ENCODE measurements at places on chromosomes 5 and 9. TPM values are rescaled to one million over a fixed set of nuclear protein-coding genes. Genes with fewer than 3 reads are reported as not detected.

HRH2 gene
- total RNA-seq = 13.4 TPM

GRCh38 chr9:32968101-32969011, 33.1 kb downstream of the APTX start:
- H3K4me3 ChIP-seq = no peak overlapping the region
- H3K27ac ChIP-seq = no peak overlapping the region
- no peaks in the 10 kb centered on the region for H3K27me3 ChIP-seq

- H3K27ac ChIP-seq = no peak overlapping the region
- no peaks in the 10 kb centered on the region for H3K36me3 ChIP-seq
- H3K4me1 ChIP-seq = peaks cover 17% of the 10 kb centered on the region
These were observed 93.0 kb downstream of the YTHDC2 start for GRCh38 chr5:113606298-113607134.

- peaks cover 29% of the 10 kb centered on the region for H3K27me3 ChIP-seq
- DNase-seq = no peak
- H3K4me3 ChIP-seq = no peak overlapping the region
- H3K36me3 ChIP-seq = no peaks in the 10 kb centered on the region
- H3K4me1 ChIP-seq = peaks cover 20% of the 10 kb centered on the region
These were observed 3.8 kb upstream of the GGTA1 start for GRCh38 chr9:121503444-121503843.

- peaks cover 65% of the 10 kb centered on the region for H3K36me3 ChIP-seq
- no peaks in the 10 kb centered on the region for H3K27me3 ChIP-seq
- no peak overlapping the region for H3K27ac ChIP-seq
- H3K4me1 ChIP-seq = peaks cover 71% of the 10 kb centered on the region
- DNase-seq = no peak
These were observed 5.4 kb downstream of the NFIL3 start for GRCh38 chr9:91418215-91418610.

DNA sequence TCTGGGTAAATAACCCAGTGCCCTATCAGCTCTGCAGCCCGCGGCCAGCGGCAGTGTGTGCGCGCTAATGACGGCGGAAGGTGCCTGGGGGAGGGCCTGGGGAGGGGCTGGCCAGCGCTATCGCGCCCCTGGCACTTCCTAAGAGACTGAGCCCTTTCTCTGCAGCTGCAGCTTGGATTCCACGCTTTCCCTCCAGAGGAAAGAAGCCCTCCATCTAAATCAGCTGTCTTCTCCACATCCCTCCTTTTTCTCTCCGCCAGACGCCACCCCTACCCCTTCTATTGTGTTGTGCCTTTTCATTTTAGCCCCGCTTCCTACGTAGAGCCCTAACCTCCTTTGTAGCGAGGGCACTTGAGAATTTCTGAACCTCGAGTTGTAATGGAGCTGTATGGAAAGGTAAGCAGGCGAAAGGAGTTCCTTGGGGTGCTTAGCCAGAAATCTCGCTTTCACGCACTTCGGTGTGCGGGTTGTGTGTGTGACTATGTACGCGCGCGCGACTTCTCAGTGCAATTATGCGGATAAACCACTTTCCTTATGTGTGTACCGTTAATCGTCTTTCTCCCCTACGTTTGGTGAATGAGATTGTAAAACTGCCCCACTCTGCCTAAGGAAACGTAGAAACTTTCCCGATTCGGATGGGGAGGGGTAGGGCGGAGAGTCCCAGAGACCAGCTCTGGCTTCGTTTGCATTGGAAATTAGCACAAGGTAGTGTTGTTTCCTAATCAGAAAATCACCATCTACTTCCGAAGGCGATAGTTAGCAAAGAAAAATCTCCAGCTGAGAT, 664 bp upstream of the RAB3C start:
- no peaks in the 10 kb centered on the region for H3K36me3 ChIP-seq
- peak overlapping the region; percentile 64 for H3K4me3 ChIP-seq
- no peak overlapping the region for H3K27ac ChIP-seq
- no peak for DNase-seq
- H3K4me1 ChIP-seq = peaks cover 15% of the 10 kb centered on the region
- peaks cover 31% of the 10 kb centered on the region for H3K27me3 ChIP-seq

DNA sequence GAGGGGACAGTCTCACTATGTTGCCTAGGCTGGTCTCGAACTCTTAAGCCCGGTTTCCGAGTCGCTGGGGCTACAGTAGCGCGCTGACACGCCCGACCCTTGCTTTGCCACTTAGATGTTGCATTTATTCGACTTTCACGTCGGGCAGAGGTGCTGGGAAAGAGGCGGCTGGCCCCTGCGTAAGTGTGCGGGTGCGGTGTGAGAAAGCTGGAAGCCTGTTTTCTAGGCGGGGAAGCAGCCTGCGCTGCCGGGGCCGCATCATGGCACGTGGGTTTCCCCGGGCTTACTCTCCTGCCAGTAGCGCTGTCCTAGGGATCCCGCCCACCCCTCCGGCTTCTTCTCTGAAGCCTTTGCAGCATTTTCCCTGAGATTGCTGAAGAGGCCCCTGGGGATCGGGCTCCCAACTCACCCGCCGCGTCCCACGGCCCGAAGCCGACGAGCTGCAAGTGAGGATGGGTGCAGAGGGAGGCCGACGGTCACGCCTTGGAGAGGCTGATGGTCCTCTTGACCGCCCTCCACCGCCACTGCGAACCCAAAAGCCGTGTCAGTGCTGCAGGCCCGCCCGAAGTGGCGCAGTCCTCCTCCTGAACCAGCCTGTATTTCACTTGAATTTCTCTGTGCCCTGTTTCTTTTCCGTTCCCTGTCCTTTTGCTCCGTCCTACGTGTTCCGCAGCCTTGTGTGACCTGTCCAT, 5.8 kb upstream of the TRIM41 start:
- H3K4me1 ChIP-seq = peaks cover 56% of the 10 kb centered on the region
- peak overlapping the region; percentile 87 for H3K4me3 ChIP-seq
- H3K36me3 ChIP-seq = peaks cover 8% of the 10 kb centered on the region
- peak overlapping the region; percentile 89 for H3K27ac ChIP-seq
- H3K27me3 ChIP-seq = peaks cover 7% of the 10 kb centered on the region

- H3K4me3 ChIP-seq = no peak overlapping the region
- no peak overlapping the region for H3K27ac ChIP-seq
These were observed 3.4 kb upstream of the DCTN4 start for GRCh38 chr5:150762211-150762610.

DNA sequence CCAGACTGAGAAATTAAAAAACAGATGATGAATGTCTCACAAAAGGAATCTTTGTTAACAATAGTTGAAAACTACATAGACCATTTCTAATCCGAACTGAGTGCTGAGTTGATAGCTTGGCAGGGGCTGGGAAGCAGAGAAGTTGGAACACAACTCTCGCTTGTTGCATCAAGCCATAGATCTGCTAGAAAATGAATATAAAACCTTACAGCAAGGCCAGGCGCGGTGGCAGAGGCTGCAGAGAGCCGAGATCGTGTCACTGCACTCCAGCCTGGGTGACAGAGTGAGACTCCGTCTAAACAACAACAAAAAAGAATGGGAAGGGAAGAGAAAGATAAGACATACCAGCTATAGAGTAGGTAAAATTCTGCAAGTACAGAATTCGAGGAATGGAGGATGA, 28.0 kb upstream of the SPZ1 start:
- no peaks in the 10 kb centered on the region for H3K4me1 ChIP-seq
- H3K27ac ChIP-seq = no peak overlapping the region
- no peaks in the 10 kb centered on the region for H3K36me3 ChIP-seq
- H3K27me3 ChIP-seq = no peaks in the 10 kb centered on the region
- DNase-seq = no peak
- no peak overlapping the region for H3K4me3 ChIP-seq

GRCh38 chr5:73515232-73515631, 17.0 kb downstream of the BTF3 start:
- no peaks in the 10 kb centered on the region for H3K36me3 ChIP-seq
- no peaks in the 10 kb centered on the region for H3K27me3 ChIP-seq
- no peak for DNase-seq
- H3K27ac ChIP-seq = no peak overlapping the region
- peaks cover 8% of the 10 kb centered on the region for H3K4me1 ChIP-seq

DNA sequence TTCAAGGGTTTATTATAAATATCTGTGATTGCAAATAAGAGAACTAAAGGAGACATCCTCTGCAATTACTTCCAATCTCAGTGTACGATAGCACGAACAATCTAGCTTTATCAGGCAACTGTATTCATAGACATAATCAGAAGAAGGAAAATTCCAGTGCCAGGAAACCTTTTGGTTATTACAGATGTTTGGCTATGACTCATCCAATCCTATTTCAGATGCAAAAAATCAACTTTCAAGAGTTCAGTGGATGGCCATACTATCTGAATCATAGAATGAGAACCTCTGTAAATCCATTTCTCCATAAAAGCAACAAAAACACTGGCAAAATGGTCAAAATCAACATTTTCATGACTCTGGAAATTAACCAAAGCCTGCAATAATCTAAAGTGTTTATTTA, 37.9 kb downstream of the GAS1 start:
- H3K4me3 ChIP-seq = no peak overlapping the region
- no peak for DNase-seq
- H3K36me3 ChIP-seq = no peaks in the 10 kb centered on the region
- no peak overlapping the region for H3K27ac ChIP-seq
- peaks cover 22% of the 10 kb centered on the region for H3K27me3 ChIP-seq
- H3K4me1 ChIP-seq = no peaks in the 10 kb centered on the region
